Erythroblast (primary cell): ENCODE measurements at places on chromosomes 3 and 15.
A peak's percentile ranks its signal among the peaks of the same experiment; 100 is the strongest.

- DNase-seq: no peak
Measured at GRCh38 chr3:134134698-134135415, 105.1 kb upstream of the SLCO2A1 start.

GRCh38 chr15:29092376-29093064 lies 177.1 kb downstream of the NSMCE3 start:
- no peak for DNase-seq

GRCh38 chr15:73607405-73607804 lies 25.8 kb downstream of the NPTN start:
- no peak for DNase-seq

- DNase-seq: no peak
Measured at GRCh38 chr15:84604826-84605553, 4.2 kb downstream of the ZSCAN2 start.

- DNase-seq: no peak
Measured at GRCh38 chr3:15932348-15933300, 134.8 kb upstream of the ANKRD28 start.

- DNase-seq: no peak
Measured at GRCh38 chr3:23650371-23651140, 155.2 kb upstream of the UBE2E1 start.

DNA sequence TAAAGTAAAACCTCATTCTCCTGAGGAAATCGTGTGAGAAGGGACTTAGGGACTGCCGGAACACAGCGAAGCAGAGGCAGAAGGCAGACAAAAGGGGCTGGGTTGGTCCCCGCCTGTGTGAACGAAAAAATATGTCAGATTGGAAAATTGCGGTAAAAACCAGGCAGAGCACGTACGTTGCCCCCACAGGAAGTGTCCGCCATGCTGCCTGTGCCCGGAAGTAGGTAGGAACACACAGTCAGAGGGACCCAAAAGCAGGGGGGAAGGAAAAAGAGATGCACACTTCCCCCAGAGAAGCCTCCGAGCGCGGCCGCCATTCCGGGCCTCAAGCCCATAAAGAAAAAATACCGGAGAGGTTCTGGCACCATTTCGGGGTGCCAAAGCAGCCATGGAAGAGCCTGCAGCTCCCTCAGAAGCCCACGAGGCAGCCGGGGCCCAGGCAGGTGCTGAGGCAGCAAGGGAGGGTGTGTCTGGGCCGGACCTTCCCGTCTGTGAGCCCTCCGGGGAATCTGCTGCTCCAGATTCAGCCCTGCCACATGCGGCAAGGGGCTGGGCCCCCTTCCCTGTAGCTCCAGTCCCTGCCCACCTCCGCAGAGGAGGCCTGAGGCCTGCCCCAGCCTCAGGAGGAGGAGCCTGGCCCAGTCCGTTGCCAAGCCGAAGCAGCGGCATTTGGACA lies at the start of gene MKRN3:
Gene MKRN3 (plus strand): TSS at position 280 of the 676 bp plus-strand sequence. CDS start 109 bp downstream, at position 389.
- peak; percentile 77 for DNase-seq

DNA sequence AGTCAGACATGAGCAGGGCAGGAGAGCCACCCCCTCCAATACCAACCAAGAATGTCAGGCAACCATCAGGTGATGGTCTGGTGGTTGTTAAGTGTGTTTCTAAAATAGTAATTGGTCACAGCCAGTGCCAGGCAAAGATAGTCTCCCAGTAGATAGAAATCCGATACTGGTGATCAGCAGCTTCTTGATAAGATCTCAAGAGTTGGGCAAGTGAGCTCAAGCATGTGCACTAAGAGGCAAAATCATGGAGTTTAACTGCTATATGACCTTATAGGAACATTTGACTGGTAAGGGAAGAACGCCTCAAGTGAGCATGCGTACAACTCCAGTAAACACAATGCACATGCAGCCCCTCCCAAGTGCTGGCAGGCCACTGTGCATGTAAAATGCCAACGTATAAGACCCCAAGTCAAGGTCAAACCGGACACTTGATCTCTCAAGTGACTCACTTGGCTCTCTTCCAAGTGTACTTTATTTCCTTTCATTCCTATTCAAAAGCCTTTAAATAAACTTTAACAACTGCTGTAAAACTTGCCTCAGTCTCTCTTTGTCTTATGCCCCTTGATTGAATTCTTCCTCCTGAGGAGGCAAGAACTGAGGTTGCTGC lies 36.0 kb upstream of the CBLB start:
- DNase-seq: no peak

DNA sequence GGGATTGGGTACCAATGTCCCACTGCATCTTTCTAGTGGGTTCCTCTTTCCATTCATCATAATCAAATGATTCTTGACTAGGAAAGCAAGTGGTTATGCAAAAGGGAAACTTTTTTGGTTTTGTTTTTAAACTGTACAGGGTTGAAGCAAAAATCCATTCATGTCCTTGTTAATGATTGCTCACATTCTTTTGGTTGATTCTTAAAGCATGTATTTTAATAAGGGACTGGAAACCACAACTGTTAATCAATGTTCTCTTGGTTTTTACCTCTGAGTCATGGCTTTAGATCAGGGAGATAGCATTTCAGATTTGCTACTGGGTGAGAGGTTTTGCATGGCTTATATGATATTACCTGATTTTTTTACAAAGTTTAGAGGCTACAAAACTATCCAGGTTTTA lies 371.7 kb upstream of the RGMA start:
- no peak for DNase-seq

GRCh38 chr3:67617518-67617917 lies 36.9 kb downstream of the SUCLG2 start:
- no peak for DNase-seq

DNA sequence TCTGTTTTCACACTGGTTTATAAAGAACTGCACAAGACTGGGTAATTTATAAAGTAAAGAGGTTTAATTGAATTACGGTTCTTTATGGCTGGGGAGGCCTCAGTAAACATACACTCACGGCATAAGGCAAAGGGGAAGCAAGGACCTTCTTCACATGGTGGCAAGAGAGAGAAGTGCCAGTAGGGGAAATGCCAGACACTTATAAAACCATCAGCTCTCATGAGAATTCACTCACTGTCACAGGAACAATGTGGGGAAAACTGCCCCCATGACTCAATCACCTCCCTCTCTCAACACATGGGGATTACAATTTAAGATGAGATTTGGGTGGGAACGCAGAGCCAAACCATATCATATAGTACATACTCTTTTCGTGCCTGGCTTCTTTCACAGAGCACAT lies 42.4 kb downstream of the MAP2K1 start:
- no peak for DNase-seq

DNA sequence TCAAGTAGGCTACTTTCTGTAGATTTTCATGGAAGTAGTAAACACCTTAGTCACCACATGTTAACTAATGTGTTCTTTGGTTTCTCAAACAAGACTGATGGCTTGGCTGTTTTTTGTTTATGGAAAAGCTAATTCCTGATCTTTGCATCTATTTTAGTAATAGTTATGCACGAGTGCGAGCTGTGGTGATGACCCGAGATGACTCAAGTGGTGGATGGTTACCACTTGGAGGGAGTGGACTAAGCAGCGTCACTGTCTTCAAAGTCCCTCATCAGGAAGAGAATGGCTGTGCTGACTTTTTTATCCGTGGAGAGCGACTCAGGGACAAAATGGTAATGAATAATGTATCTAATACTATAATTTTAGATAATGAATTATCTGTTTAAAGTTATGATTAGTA lies 46.6 kb downstream of the SPRED1 start:
- DNase-seq: no peak

- no peak for DNase-seq
Measured at GRCh38 chr3:184812662-184813042, 686 bp downstream of the VPS8 start.

- no peak for DNase-seq
Measured at GRCh38 chr15:63038926-63039673, 3.4 kb upstream of the TPM1 start.

DNA sequence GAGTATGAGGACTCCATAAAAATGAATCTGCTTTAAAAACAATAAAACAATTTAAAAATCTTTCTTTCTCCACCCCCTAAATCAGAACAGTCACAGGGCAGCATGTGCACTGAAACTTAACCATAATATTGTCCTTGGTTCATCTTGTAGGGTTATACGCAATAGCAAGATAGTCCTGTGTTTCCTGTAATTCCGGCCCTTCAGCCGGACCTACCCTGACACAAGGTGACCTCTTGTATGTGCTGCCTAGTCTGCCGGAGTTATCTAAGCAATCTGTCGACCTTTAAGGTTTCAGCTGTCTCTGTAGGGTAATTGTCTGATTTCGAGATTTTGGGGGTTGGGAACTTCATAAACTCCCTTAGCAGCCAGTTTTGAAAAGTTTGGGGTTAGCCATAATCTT lies 99.9 kb downstream of the DHX36 start:
- DNase-seq: no peak

GRCh38 chr3:134035836-134036235 lies 6.1 kb upstream of the SLCO2A1 start:
- DNase-seq: no peak
